Activated gamma-delta T cell (primary cell): ENCODE measurements at places on chromosomes 11 and 22.

DNA sequence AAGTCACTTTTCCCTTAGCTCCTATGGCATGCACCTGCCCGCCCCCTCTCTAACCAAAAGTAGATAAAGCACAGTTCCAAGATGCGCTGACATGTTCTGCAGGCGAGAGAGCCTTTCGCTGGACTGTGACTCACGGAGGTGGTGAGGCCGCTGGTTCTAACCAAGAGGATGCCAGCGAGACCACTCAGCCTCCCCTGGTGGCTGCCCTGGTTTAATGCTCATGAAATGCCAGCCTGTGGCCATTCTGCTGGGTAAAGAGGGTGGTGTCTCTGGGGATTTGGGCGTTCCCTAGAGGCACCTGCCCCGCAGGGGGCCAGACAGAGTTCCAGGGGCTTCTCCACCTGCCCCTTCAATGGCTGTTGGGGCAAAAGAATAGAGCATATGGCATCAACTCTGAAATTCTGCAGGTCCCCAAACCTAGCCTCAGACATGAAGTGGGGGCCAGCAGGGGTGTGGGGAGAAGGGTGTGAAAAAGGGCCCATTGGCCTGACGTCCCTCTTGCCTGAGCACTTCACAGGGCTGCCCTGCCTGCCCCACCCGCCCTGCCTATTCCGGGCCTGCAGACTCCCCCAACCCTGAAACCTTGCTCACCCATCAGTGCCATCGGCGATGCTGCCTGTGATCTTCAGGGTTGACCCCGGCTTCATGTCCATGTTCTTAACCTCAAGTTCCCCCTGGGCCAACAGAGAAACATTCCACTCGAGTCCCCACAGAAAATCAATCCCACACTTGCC, 8.5 kb downstream of the LGALS2 start:
- DNase-seq, result no peak

DNA sequence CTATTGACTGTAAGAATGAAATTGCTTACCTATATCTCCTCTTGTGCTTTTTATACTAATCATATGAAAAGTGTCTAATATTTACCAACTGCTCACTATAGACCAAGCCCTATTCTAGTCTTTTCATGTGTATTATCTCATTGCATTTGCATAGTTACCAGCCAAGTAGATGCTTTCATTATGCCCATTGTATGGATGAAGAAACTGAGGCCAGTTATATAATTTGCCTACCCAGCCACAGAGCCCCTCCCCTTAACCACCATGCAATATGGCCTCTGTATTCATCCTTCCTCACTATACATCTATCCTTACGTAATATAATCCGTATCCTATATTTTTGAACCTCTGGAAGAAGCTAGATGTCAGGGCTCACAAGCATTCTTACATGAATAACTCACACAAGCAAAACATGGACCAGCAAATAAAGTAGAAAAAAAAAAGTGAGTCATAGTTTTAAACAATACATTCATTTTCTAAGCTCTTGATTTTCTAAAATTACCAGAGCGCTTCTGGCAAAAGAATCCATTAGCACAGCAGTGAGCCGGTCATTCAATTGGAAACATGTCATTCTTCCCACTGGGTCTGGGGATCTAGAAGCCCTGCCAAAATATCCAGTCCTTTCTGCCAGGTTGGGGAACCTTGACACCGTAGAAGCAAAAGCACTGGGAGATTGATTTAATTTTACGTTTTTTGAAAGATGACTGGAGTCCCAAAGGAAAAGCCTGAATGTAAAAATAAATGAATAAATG, 80.0 kb downstream of the C11orf91 start:
- no peak for DNase-seq

DNA sequence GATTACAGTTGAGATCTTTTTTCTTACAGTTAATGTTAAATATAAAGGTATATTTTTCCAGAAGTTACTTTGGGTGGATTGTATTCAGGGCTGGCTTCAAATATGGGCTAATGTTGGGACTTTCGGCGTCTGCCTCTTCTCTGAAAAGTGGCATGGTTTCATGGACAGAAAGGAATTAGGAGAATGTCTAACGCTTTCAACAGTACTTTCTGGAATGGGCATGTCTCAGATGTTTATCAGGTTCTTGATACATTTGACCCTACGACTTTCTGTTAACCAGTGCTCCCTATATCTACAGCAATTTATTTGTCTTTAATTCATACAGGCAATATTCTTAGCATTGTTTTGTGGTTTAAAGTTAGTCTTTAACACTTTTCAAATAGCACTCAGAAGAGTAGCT, 33.7 kb downstream of the ZC3H12C start:
- DNase-seq, result no peak

- DNase-seq, result no peak
Measured at GRCh38 chr11:73869332-73869949, 7.2 kb downstream of the COA4 start.

GRCh38 chr11:92941676-92942571, 27.5 kb upstream of the MTNR1B start:
- DNase-seq, result no peak

DNA sequence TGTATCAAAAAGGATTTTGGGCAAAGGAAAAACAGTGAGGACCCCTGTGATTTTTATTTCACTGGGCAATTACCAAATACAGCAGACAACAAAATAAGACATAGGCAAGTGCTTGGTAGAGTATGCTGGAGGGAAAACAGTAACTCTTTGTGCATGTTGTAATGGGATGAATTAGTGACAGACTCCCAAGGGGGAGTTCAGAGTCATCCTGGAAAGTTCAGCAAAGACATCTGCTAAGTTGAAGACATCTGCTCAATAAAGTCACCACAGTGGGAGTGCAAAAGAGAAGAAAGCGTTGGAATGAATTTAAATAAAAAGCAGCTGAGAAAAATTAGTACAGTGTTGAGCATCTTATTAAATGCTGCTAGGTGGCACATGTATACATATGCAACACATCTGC, 378.8 kb upstream of the ISX start:
- DNase-seq, result no peak

- DNase-seq, result no peak
Measured at GRCh38 chr11:17673951-17674350, 45.4 kb upstream of the MYOD1 start.

DNA sequence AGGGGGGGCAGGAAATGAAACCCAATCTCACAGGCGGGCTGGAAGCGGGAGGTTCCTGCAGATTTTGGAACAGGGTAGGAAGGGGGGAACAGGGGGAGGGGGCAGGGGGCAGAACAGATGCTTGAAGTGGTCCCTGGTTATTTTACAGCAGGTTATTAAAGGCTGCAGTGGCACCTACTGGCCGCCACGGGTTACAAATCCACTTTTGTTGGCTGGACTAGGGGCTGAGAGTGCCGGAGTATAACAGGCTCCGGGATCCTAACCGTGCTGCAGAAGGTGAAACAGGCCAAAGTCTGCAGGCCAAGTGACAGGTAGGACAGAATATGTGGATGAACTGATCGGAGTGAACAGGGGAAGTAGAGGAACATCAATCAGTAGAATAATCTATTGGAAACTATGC, 2.5 kb downstream of the ROBO3 start:
- DNase-seq, result no peak

DNA sequence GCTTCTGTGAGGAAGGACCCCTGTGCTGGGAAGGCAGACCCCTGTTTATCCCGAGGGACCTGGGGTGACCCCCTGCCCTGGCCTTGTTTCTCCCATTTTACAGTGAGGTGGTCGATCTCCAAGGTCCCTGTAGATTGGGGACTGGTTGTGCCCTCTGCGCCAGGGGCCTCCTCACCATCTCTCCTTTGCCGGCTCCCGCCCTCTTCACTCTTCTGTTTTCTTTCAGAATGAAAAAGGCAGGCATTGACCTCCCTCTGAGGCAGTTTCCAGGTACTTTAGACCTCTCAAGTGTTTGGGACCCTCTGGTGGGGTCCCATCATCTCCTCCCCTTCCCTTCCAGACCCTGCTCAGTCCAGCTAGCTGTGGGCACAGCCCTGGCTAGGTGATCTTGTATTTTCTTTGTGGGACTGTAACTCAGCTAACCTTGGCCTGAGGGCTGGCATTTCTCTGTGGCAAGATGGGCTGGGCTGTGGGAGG, 1.5 kb downstream of the SERPINH1 start:
- DNase-seq, result no peak

DNA sequence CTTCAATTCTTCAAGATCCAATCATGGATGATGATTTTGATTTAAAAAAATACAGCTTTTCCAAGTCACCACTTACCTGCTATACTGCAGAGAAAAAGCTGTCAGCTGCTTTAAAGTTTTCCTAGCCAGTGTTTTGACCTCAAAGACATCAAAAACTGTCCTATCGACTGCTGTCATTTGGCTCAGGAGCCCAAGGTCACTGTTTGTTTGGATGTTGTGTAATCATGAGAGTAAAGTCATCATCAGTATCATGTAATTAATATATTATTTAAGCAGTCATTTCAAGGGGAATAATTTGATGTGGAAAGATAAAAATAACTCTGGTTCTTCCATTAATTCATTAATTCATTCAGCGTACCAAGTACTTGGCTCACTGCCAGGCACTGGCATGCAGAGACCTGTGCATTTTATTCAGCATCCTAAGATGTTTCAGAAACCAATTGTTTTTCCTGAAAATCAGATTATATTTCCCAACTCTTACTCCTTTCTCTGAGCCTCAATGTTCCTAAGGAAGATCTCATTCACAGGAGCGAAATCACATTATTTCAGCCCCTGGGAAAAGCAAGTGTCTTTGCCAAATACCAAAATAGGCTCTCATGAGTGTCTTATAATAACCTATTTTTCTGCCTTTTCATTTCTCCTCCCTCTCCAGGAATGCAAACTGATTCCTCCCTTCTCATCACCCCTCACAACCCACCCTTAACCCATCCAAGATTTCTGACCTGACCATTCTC, 59.9 kb downstream of the SLC1A2 start:
- DNase-seq, result no peak

GRCh38 chr22:22178355-22178965, 66.1 kb upstream of the VPREB1 start:
- no peak for DNase-seq
